ENCODE measurements at places on chromosomes 5 and 9.
A peak's percentile ranks its signal among the peaks of the same experiment; 100 is the strongest.

DNA sequence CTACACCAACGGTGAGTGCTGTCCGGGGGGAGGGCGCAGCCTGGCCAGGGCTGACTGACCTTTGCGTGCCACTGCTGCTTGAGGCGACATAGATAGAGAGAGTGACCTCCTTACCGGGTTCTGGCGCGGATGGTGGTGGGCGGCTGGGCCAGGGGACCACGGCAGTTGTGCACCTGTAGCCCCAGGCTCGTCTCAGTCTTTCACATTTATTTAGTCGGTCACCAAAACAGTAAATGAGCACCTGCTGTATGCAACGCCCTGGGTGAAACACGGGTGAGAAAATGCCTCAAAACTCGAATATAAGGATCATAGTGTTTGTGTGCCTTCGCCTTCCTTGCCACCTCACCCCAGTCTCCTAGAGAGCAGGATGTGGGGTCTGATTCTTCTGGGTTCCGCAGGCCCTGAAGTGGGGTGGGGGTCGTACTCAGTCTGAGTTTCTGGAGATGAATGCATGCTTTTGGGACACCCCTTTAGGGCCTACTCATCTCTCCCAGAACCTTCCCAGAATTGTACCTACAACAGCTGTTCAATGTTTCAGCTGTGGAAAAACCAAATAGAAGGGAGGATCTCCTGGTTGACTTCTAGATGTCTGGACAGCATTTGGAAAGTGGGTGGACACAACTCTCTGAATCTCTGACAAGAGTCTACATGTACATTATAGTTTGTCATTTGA lies 714 bp downstream of the SEC24A start:
- DNase-seq: no peak

DNA sequence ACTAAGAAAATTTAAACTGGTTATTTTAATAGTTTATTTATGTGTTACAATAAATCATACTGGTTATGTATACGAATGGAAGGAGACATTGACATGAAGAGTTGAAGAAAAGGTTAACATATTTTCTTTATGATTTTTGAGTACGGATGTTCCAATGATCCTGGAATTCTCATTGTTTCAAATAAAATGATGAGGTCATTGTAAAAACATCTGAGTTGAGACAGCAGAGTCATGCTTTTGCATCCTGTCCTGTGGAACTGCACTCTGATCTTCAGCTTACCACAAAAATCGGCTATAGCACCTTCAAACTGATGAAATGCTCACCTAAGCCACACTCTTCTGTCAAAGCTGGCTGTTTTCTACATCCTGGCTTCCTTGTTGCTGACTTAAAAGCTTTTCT lies 67.8 kb downstream of the PTCD2 start:
- no peak for DNase-seq

- no peak for DNase-seq
Observed at GRCh38 chr5:40121236-40121635, 558.5 kb upstream of the PTGER4 start.

DNA sequence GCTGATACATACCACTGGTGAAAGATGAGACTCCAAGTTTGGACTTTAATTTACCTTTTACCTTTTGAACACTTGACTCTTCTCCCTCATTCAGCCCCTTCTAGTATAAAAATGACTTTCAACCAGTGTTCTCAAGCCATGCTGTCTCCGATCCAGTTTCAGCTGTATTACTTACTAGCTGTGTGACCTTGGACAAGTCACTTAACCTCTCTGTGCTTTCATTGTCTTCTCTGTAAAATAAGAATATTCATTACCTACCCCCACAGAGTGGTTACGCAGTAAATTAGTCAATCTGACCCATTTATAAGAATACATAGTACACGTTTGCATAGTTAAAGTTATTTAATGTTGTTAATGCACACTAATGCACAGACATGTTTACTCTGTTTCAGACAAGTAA lies 12.6 kb upstream of the CEMIP2 start:
- DNase-seq: no peak

DNA sequence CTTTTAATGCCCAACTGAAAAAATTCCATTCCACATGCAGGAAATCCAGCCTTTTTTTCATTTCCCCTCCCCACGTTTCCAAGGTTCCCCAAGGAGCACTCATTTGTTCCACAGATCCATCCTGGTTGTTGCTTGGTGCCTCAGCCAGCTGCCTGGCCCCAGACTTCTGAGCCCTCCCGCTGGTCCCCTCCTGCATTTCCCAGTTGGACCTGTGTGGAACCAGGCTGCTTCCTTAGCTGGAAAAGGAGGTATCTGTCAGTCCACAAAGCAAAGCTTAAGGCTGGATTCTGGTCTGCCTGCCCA lies 44.8 kb downstream of the ANGPTL2 start:
- no peak for DNase-seq

GRCh38 chr5:102211165-102211564 lies 84.9 kb downstream of the SLCO4C1 start:
- no peak for DNase-seq

DNA sequence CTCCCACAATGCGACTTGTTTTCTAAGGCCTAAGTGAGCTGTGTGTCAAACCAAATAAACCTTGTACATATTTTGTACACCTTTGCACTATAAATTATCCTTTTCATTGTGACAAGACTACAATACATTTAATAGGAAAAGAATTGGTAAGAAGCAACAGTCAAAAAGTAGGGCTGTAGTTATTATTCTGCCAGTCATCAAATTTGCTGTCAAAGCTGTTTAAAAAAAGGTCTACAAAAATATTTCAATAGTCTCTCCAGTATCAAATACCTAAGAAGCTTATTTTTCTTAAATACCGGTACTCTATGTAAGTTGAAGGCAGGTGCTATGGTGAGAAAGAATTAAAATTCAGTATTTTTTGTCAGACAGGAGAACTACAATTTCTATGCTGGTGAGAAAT lies 40.5 kb downstream of the TLE1 start:
- no peak for DNase-seq

DNA sequence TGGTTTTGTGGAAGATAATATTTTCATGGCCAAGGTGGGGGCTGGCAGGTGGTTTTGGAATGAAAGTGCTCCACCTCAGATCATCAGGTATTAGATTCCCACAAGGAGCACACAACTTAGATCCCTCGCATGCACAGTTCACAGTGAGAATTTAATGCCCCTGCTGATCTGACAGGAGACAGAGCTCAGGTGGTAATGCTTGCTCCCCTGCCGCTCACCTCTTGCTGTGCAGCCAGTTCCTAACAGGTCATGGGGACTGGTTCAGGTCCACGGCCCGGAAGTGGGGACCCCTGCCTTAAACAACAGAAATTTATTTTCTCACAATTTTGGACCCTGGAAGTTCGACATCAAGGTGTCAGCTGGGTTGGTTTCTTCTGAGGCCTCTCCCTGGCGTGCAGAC lies 668.7 kb upstream of the ZNF608 start:
- DNase-seq: no peak

DNA sequence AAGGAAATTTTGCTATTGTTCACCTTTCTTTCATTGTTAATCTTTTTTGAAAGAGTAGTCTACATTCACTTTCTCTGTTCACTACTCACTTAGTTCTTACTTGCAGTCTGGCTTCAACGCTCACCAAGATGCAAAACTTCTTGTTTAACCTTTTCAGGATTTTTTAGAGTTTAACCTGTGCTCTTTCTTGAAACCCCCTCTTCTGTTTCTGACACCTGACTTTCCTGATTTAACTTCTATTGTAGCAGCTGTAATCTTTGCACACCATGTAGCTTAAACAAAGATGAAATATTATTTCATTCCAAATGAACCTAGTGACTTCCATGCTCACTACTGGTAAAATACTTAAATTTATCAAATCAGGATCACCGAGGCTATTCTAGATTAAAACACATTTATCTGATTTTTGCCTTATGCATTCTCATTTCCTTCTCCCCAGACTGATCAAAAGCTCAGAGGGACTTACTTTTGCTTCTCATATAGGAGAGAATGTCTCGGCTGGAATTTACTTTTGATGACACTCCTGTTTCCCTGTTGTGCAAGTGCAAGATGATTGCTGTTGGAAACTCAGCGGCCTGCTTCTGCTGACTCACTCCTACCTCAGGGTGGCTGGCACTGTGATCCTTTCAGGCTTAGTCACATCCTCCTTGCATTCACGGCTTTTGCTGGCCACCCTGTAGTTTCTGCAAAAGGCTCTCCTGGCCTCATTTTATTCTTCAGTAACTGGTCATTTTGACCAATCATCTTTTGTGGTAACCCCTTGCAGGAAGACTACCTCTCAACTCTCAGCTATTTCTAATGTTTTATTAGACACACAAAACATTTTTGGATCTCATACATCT lies 109.3 kb upstream of the IFNE start:
- DNase-seq: peak; percentile 63

DNA sequence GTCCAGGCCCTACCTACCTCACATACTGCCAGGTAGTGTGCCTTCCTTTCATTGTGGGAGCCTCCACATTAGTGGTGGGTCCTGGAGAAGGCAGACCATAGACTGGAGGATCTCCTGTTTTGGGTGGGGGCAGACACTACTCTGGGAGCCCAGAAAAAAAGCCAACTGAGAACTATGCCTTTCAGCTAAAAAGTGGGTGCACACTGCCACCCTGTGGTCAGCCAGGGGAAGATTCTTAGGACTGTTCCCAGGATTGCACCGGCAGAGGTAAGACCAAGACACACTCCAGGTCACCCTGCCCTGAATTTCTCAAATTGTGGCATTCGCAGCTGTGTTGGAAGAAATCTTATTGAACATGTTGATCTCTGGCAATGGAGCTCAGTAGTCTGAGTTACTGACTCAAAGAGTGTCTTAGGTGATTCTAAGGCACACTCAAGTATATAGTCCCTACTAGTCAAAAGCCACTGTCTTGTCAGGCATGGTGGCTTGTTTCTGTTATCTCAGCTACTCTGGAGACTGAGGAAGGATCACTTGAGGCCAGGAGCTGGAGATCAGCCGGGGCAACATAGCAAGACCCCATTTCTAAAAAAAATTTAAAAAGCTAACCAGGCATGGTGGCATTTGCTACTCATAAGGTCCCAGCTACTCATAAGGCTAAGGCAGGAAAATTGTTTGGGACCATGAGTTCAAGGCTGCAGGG lies 3.6 kb downstream of the SIGMAR1 start:
- DNase-seq: peak; percentile 58

DNA sequence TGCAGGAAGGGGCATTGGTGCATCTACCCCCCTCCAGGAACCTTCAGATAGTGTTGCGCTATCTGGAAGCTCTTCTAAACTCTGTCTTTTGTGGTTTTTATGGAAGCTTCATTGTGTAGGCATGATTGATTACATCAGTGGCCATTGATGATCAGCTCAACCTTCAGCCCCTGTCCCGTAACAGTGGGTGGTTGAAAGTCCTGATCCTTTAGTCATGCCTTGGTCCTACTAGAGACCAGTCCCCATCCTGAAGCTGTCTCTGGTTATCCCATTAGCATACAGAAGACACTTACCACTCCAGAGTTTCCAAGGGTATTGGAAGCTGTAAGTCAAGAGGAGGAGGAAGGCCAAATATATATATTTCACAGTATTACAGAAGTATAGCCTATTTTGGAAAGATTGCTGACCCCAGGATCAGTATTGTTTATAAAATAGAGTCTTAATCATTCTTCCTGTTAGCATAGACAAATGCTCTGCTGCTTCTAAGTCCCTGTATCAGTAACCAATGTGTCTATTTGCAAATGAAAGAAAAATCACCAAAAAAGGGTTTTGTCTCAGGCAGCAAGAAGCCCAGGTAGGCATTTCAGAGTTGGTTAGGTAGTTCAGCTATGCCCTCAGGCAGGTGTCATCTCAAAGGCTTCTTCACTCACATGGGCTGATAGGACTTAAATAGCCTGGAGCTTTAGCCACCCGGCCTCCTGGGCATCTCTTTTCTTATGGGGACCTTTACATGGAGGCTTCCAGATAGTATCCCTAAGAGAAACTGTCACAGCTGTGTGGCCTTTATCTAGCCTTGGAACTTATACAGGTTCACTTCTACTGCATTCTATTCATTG lies 41.6 kb downstream of the SPIN1 start:
- no peak for DNase-seq

GRCh38 chr9:7862170-7862569 lies 62.6 kb upstream of the DMAC1 start:
- DNase-seq: no peak

DNA sequence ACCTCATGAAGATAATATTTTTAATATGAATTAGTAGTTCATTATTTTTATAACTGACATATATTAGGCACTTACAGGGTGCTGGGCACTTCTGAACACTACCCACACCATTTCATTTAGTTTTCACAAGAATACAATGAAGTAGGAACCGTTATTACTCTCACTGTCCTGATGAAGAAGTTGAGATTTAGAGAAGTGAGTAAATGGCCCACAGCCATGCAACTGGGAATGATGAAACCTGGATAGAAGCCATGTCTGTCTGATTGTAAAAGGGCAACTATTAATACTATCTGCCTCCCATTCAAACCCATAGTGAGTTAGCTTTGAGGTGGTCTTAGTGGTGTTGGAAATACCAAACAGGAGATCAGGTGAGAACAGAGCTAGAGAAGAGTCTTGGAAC lies 29.6 kb upstream of the OTULINL start:
- no peak for DNase-seq

- DNase-seq: no peak
Observed at GRCh38 chr9:12719431-12719830, 26.2 kb downstream of the TYRP1 start.

DNA sequence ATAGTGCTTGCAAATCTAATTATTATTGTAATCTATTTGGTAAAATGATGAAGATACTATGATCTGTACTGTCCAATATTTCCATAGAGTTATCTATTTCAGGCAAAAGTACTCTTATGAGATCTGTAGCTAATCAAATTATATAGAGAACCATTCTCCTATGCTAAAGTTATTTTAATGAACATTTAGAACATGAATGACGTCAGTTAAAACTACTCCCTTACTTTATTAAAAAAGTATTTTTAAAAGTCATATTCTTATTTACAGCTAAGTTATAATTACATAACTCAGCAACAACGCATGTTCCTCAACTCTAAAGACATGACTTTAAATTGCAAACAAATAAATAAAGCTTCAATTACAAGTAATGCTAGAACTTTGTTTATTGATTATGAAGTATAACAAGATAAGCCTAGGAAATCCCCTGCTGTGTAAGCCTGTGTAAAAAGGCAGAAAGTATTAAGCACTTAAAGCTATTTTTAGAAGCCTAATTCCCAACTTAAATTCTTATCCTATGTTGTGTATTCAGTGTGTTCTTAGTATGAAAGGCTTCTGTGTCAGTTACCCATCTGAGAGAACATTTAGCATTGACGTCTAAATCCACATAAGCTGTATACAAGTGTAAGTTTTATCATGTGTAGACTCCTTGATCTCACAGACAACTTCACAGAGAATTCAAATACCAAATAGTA lies 285.7 kb downstream of the HCN1 start:
- DNase-seq: no peak

GRCh38 chr5:443239-444151 lies 519 bp downstream of the EXOC3 start:
- DNase-seq: no peak

GRCh38 chr5:4189317-4189716 lies 593.7 kb downstream of the IRX1 start:
- DNase-seq: no peak

All from NT2/D1 (cell line).